PC-9 (cell line): ENCODE measurements at places on chromosomes 11 and 22. TPM values are rescaled to one million over a fixed set of nuclear protein-coding genes. Genes with fewer than 3 reads are reported as not detected.

KCNJ5 gene
- 0.11 TPM in 1 of 2 replicates, not detected in the other for total RNA-seq

BLID gene
- total RNA-seq: 1.8 and 2.0 TPM in 2 replicates

MCM5 gene
- total RNA-seq: 71.7 and 115 TPM in 2 replicates

CTR9 gene
- 11.1 and 19.7 TPM in 2 replicates for total RNA-seq

SLC22A6 gene
- total RNA-seq: not detected in 2 replicates
